ENCODE measurements at places on chromosomes 13 and 19.

- no peak for DNase-seq
Measured at GRCh38 chr19:33403221-33403972, 29.9 kb downstream of the CEBPG start.

DNA sequence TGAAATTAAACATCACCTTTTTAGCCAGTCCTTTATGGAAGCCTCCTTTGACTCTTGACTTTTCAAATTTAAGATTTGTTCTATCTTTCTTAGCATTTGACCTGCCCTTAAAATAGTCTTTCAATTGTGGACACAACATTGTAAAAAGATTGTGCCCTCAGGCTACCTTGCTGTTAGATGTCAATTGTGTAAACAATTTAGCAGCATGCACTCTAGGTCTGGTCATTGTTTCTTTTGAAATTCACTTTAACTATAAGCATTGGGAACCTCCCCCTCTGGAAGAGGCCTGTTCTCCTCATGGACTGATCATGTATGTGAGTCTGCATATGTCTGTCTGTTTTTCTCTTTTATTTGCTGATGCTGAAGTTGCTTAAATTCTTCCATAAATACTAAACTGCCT lies 31.5 kb upstream of the PABPC3 start:
- DNase-seq = no peak

GRCh38 chr13:114010401-114011101 lies 36.7 kb upstream of the C13orf46 start:
- DNase-seq = no peak

GRCh38 chr19:28319918-28320317 lies 893.0 kb downstream of the UQCRFS1 start:
- no peak for DNase-seq

GRCh38 chr13:111389621-111390521 lies 69.4 kb downstream of the TEX29 start:
- no peak for DNase-seq

DNA sequence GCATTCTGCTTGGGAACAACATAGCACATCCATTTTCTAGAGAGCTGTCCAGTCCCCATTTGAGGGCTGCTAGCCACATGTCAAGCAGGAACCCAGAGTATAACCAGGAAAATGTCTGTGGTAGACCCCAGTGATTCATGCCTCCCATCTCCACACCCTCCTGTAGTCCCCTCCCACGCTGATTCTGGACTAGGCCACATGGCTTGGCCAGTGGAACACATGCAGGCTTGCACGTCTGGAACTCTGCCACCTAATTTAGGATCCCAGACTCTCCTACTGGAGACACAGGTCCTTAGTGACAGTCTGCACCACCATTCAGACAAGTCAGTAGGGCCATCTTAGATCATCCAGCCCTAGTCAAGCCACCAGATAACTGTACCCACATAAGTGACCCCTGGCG lies 149.8 kb downstream of the ZIC5 start:
- DNase-seq = no peak

DNA sequence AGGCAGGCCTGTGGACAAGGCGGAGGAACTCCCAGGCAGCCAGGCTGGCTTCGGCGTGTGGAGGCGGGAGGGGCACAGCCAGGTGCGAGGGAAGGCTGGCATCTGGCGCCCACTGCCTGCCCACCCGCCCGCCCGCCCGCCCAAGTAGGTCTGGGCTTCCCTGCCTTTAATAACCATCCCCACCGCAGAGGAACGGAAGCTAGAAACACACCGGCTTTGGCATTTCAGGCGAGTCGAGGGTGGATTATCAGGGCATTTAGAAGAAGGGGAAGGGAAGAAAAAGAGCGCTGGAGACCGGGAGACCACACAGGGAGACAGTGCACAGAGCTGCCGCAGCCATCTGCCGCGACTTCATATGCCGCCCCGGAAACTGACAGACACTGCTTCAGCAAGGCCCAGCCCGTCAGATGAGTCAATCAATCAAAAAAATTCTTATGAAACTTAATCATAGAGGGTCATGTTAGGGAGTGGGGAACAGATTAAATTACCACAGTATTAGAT lies 199.7 kb downstream of the TSHZ3 start:
- DNase-seq = no peak

DNA sequence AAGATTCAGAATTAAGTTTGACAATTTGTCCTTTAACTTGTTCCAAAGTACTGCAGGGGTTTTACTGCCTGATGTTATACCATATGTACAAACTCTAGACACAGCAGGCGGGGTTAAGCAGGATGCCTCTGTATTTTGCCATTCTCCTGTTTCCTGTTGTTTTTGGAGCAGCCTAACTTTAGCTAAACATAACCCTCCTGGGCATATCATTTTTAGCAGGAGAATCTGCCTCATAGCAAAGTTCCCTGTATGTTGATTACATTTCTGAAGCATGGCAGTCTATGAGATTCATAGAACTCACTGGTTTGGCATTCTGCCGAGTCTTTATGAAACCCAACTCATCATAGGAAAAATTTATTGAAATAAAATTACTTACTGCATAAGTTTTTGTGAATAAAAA lies 5.2 kb downstream of the LHFPL6 start:
- no peak for DNase-seq

GRCh38 chr19:28486926-28487325 lies 726.0 kb downstream of the UQCRFS1 start:
- no peak for DNase-seq

DNA sequence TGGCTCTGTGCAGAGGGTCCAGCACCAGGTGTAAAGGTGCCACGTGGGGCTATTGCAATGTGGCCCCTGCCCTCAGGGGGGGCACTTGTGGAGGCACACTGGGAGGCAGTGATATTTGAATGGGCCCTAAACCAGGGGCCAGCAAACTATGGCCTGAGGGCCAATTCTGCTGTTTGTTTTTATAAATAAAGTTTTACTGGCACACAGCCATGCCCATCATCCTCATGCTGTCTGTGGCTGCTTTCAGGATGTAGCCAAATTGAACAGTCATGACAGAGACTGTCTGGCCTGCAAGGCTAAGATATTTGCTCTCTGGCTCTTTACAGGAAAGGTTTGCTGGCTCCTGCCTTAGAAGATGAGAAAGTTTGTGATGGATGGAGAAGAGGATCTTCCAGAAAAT lies 33.9 kb upstream of the RANBP3 start:
- no peak for DNase-seq

DNA sequence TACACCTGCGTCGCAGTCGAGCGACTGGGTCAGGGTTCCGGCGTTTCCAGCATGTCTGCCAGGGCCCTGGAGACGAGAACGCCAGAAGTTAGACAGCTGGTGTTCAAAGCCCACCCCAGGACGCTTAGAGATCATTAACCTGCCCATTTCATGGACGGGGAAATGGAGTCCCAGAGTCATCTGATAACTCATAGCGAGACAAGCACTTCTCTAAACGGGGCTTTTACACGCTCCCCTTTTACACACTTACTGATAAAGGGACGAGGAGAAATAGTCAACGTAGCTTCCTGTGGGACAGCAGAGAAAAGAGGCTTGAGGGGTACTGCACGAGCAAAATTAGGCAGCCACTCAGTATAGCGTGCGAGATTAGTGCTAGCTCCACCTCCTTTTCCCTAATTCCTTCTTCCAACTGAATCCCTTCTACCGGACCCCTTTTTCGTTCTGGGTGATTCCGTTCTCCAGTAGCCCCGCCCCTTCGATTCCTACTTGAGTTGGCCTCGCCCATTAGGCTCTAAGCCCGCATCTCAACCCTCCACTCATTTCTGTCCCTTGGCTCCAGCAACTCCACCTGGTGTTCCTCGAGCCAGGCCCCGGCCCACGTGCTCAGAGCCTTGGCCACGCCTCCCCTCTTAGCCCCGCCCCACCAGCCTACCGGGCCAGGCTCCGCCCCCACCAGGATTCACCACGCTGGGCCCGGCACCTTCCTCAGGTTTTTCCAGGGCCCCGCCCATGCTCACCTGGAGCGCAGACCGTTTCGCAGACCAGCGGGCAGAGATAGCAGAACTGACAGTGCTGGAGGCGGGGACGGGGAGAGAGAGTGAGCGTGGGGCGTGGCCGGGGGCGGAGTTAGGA lies 3.7 kb downstream of the HRC start:
- no peak for DNase-seq

DNA sequence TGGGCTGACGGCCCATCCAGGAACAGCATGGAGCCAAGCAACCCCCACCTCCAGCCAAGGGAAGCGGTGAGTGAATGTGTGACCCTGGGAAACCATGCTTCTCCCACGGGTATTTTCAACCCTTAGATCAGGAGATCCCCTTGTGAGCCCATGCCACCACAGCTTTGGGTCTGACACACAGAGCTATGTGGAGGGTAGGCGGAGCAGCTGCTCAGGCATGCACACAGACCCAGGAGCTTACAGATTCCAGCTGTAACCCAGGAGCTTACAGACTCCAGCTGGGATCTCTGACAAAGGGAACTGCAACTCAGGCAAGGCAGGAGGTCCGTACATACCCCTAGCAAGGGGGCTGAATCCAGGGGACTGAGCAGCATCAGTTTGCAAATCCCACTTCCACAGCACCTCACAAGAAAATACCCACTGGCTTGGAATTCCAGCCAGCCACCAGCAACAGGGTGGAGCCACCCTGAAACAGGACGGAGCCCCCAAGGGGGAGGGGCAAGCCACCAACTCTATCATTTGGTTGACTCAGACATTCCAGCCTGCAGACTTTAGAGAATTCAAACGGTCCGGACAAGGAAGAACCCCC lies 40.8 kb upstream of the RFXAP start:
- no peak for DNase-seq

GRCh38 chr13:113145496-113145895 lies 13.0 kb upstream of the PROZ start:
- no peak for DNase-seq

DNA sequence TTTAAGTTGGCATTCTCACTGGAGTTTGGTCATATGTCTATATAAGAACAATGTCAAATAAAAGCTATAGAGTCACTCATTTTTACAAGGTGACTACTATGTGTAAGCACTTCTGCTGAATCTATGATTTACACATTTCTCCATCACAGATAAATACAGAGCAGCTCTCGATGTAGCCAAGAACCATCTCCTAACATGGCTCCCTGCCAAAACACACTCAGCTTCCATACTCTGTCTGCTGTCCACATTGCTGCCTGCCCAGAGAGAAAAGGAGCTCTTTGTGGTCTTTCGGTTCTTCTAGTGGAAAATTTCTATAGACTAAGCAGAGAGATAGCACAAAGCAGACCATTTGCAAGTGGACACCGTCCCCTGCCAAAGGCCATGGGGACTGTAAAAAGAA lies 190.9 kb upstream of the KLF12 start:
- no peak for DNase-seq

DNA sequence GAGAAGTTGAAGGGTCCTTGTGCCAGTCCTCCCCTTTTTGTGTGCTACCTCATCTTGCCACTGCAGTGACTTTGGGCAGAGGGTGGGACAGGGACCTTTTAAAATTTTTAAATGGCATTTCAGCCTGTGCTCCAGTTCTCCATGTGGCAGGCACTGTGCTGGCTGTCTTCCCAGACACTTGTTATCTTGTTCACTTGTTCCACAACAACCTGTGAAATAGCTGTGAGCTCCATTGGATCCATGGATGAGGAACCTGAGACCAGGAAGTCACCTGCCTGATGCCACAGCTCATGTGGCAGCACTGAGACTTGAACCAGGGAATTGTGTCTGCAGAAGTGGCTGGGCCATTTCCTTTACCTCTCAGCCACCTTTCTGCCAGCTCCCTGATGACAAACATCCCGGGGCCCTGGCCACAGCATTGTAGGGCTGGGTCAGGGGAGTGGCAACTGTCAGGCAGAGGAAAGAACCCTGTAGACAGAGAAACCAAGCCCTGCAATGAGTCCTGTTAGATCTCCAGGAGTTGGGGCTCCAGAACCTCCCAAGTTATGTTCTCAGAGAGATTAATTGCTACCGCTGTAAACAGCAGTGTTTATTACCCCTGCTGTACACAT lies 6.4 kb downstream of the EGLN2 start:
- DNase-seq = peak; percentile 59

DNA sequence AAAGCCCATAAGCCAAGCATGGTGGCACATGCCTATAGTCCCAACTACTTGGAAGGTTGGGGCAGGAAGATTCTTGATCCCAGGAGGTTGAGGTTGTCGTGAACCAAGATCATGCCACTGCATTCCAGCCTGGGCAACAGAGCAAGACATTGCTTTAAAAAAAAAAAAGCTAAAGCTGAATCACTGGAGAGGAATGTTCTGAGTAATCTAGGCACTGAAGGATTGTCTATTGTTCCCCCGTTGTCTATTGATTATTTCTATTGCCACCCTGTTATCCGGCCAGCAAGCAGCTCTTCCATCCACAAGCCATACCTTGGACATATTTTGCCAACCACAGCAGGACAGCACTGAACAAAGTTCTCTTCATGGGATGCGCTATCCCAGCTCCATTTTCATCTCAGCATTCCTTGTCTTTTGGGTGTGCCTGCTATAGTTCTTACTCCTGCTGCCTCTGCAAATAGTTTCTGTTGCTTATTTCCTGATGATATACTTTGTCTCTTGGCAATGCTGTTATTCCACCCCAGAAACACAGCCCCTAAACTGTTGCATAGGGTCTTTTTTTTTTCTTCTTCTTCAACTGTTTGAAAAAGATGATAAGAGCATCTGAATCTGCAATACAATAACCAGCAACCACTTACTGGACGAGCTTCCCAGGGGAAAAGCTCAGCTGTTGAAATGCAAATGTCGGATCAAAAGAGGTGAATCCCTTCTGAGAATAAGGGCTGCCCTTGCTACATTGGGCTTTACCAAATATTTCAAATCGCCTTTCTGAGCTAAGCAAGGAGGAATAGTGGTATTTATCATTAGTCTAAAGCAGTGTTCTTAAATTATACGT lies 22.2 kb upstream of the SIAH3 start:
- DNase-seq = no peak

DNA sequence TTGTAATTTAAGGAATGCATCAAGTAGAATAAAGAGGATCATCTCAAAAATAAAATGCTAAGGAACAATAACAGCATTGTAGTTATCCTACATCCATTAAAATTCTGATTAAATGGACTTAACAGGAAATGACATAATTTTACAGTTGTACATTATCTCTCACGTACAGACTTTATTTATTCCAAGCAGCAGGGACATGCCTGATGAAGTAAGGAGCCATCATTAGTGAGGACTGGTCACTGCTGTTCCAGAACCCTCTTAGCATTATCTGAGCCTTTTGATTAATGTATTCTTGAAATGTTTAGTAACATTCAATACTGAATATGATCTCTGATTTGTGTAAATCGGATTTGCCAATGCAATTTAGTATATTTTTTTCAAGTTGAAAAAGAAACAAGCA lies 516.1 kb downstream of the DACH1 start:
- no peak for DNase-seq

GRCh38 chr19:3467437-3468198 lies 12.7 kb downstream of the SMIM24 start:
- DNase-seq = no peak
